ENCODE measurements at places on chromosomes 5 and 9. TPM values are rescaled to one million over a fixed set of nuclear protein-coding genes. Genes with fewer than 3 reads are reported as not detected.

DNA sequence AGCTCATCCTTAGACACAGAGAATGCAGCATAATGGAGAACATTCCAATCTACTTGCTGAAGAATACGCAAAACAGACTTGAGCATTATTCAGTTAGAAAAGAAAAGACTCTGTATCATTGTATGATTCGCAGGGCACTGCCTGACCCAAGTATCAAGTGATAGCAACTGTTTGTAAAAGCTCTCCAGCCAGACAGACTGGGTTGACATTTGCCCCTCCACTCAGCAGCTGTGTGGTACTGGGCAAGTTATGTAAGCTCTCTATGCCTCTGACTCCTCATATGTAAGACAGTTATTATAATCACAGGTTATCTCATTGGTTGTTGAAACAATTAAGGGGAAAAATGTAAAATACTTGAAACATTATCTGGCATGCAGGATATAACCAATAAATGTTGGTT, 505.0 kb downstream of the ELAVL2 start:
- H3K27me3 ChIP-seq, result no peaks in the 10 kb centered on the region
- no peak overlapping the region for H3K27ac ChIP-seq
- no peaks in the 10 kb centered on the region for H3K4me1 ChIP-seq
- DNase-seq, result no peak
- H3K36me3 ChIP-seq, result no peaks in the 10 kb centered on the region
- no peak overlapping the region for H3K4me3 ChIP-seq

- H3K4me3 ChIP-seq, result peak overlapping the region; percentile 91
- H3K4me1 ChIP-seq, result peaks cover 43% of the 10 kb centered on the region
- H3K36me3 ChIP-seq, result peaks cover 15% of the 10 kb centered on the region
- H3K27ac ChIP-seq, result peak overlapping the region; percentile 75
- H3K27me3 ChIP-seq, result no peaks in the 10 kb centered on the region
- DNase-seq, result no peak
Observed at GRCh38 chr9:127898433-127899127, 823 bp downstream of the ST6GALNAC6 start.

- H3K4me1 ChIP-seq, result no peaks in the 10 kb centered on the region
- H3K4me3 ChIP-seq, result no peak overlapping the region
Observed at GRCh38 chr9:130286072-130286770, 20.7 kb downstream of the HMCN2 start.

- H3K27ac ChIP-seq, result no peak overlapping the region
- no peaks in the 10 kb centered on the region for H3K36me3 ChIP-seq
- DNase-seq, result no peak
- H3K4me1 ChIP-seq, result no peaks in the 10 kb centered on the region
- H3K27me3 ChIP-seq, result no peaks in the 10 kb centered on the region
Observed at GRCh38 chr5:9519537-9519936, 26.3 kb downstream of the SEMA5A start.

The NFIL3 gene
- 13.5 TPM for total RNA-seq

The C5orf22 gene
- total RNA-seq, result 27.9 TPM

All from Caco-2 (cell line).